ENCODE measurements at places on chromosomes 3 and 15. TPM values are rescaled to one million over a fixed set of nuclear protein-coding genes. Genes with fewer than 3 reads are reported as not detected.

The CPLX3 gene
- not detected for total RNA-seq

- no peak for DNase-seq
These were observed 418.8 kb upstream of the NR2F2 start for GRCh38 chr15:95911570-95912279.

The FOXL2 gene
- 1.5 TPM for total RNA-seq

DNA sequence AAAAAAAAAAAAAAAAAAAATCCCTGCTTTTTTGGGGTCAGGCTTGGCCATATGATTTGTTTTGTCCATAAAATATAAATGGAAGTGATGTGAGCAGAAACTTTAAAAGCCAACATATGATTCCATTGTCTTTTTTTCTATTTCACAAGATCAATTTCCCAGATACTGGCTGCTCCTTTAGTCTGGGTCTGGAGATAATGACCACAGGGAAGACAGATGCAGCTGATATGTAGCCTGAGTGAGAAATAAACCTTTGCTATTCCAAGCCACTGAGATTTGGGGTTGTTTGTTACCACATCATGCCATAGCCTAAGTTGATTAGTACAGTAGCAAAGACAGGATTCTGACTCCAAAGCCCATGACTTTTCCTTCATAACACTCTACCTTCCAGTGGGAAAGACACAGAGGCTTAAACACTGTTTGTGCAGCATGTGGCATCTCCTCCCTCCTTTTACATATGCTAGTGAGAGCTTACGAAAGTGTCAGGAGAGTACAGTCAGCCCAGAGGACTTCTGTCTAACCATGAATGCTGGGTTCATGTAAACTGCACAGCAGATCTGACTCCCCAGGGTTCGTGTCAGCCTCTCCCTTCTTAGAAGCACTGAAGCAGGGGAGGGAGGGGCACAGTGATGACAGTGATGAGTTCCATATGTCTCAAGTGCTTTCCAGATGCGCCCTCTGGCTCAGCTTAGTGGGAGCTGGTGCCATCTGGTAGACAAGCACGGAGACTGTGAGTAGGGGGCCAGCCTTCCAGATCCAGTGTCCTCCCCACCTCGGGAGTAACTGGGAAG is 36.7 kb upstream of the SLC7A14 start:
- no peak for DNase-seq

The MORC1 gene
- total RNA-seq, result not detected

GRCh38 chr3:71785532-71786216 is 726 bp upstream of the PROK2 start:
- DNase-seq, result no peak

The CLDN18 gene
- not detected for total RNA-seq

DNA sequence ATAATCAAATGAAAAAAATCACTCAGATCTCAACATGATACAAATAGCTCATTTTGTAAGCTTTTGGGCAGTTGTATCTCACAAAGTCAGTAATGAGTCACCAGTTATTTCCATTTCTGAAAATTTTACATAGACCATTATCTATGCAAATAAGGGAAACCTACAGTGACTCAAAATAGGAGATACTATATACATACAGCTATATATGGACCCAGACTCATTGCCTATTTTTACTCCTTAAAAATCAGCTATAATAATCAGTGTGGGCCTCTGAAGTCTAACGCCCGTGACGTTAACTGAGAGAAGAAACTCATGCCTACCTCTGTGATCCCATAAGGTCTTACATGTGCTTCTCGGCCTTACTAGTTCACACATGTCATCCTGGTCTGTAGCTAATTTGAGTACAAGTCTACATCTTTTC is 31.6 kb downstream of the LRIG1 start:
- DNase-seq, result no peak

The NDUFAF3 gene
- 91.3 TPM for total RNA-seq

The ERICH6 gene
- total RNA-seq, result not detected

The FBN1 gene
- 102 TPM for total RNA-seq

The CSPG4 gene
- 23.1 TPM for total RNA-seq

The ST8SIA2 gene
- not detected for total RNA-seq

GRCh38 chr3:63354160-63354559 is 76.1 kb downstream of the SYNPR start:
- DNase-seq, result no peak

The TMA7 gene
- 251 TPM for total RNA-seq

- DNase-seq, result no peak
These were observed 220 bp downstream of the TP63 start for GRCh38 chr3:189631409-189631808.

DNA sequence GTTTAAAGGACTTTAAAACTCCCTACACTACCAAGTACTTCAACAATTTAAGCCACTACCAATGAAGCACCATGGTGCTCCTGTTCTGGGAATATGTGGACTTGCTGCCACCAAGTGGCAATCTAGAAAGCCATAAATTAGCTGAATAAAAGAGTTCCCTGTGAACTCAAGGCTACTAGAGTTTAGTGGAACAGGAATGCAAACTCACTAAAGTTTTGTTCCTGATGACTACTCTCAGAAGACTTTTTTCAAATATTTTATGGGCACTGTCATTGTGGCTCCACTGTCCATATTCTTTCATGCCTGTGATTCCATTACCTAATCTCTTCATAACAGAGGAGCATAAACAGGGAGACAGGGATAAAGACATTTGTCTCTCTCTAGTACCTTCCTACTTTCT is 63.9 kb downstream of the TMCC1 start:
- no peak for DNase-seq

The PSTPIP1 gene
- total RNA-seq, result 13.3 TPM

DNA sequence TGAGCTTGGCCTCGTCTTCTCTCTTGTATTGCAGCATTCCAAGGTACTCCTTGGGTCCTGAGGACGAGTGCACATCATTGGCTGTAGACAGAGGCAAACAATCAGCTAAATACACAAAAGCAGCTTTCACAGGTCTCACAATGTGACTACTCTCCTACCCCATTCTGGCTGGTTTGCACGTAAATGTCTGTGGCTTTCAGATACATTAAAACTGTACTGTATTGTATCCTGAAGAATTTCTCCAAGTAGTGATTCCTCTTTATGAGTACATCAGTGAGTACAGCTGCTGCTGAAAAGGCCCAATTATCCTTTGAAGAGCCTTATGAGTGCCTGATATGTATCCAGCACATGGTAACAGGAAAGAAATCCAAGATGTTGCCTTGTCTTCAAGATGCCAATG is 22.0 kb upstream of the GNB5 start:
- no peak for DNase-seq

GRCh38 chr15:40397688-40398412 is 7.7 kb upstream of the IVD start:
- DNase-seq, result no peak

GRCh38 chr15:58487041-58487723 is 55.4 kb downstream of the LIPC start:
- DNase-seq, result no peak

DNA sequence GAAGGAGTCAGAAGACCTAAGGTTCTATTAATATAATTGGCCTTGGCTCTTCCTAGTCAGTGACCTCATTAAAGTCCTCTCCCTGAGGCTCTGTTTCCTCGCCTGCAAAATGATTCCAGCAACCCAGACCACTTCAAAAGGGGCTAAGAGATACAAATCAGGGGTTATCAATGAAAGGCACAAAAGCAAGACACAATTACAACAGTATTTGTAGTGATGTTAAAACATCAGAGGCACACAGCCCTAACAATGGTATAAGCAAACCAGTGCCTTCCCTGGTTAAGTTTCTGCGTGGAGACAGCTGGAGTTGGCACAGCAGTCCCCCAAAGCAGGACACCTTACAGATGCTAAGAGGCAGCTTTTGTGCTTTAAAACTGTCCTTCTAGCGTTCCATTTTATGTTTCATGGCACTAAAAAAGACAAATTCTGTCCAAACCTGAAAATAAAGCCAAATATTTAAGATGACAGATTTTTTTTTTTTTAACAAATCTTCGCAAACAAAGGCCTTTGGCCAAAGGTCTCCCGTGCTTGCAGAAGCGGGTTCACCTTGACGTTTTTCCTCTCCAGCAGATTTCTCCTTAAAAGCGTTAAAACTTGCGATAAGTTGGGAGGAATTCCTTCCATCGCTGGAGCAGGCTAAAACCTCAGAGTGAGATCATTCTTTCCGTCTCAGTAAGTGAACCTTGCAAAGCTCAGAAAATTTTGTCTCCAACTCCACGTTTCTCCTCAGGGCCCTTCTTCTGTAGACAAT is 999 bp downstream of the ZNF280D start:
- no peak for DNase-seq

The ANO10 gene
- total RNA-seq, result 29.0 TPM

- no peak for DNase-seq
These were observed 33.9 kb downstream of the RNU5B-1 start for GRCh38 chr15:65338366-65338765.

GRCh38 chr15:100806157-100806556 is 73.5 kb upstream of the ALDH1A3 start:
- no peak for DNase-seq

DNA sequence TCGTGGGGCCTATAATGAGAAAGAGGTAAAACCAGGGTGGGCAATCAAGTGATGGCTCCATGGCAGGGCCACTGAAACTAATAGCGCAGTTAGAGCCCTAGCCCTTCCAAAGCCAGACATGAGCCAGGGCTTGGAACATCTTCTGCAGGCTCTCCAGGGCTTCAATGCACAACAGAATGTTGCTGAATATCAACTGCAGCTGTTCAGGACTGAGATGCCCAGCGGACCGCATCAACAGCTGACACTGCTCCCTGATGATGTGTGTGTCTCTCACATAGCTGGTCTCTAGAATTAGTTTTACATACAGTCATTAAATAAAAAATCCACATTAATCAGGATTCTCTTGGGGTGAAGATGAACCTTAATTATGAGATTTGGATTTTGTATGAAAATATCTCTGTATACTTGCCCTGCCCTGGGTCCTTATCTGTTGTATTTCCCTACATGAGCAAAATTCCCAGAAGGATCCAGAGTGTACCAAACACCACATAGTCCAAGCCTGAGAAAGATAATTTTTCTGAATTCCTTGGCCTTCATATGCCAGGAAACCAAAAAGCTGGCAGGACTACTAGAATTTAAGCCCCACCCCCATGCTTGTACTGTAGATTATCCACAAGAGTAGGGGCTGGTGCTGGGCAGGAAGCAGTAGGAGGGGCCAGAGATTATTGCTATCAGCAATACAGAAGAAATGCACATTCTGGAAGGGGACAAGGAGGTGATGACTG is 7.7 kb upstream of the GOLGB1 start:
- no peak for DNase-seq

- DNase-seq, result no peak
These were observed 38.1 kb downstream of the ST3GAL6 start for GRCh38 chr3:98801043-98801747.

DNA sequence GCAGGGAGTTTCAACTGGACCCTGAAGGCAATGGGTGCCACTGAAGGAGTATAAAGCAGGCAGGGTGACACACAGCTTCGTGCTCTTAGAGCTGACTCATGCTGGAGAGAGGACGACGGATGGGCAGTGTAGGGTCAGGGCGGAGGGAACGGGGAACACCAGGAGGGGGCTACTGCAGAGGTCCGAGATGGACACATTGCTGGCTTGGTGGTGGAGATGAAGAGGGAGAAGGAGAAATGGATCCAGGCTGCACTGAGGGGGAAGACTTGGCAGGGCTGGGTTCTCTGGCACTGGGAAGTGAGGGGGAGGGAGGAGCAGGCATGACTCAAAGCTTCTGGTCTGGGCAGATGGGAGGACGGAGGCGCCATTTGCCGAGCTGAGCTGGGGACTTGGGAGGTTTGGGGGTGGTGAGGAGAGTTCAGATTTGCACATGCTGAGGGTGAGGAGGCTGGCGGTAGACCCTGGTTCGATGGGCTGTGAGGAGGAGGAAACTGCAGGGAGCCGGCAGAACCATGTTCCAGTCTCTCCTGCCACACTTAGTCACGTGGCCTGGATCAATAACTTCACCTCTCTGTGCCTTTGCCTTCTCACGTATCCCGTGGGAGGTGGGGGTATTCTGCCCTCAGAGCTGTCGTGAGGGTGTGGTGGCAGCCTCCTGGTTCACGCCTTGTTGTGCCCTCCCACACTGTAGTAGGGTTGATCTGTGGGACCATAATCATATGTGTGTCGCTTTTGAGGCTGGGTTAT is 4.6 kb upstream of the KCTD6 start:
- DNase-seq, result no peak

The ZNF80 gene
- 0.74 TPM for total RNA-seq

- DNase-seq, result peak; percentile 61
These were observed 77.1 kb upstream of the GSK3B start for GRCh38 chr3:120171134-120171873.

- DNase-seq, result no peak
These were observed 108.4 kb upstream of the DPH6 start for GRCh38 chr15:35654332-35654731.

DNA sequence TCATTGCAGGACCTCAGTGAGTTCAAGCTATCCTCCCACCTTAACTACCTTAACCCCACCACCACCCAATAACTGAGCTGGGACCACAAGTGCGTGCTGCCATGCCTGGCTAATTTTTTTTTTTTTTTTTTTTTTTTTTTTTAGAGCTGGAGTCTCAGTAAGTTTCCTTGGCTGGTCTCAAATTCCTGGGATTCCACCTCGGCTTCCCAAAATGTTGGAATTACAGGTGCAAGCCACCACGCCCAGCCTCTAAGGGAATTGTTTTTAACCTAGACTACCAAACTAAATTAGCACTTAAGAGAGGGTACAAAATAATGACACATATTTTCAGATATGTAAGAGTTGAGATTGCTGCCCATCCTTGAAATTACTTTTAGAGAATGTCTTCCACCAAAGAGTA is 4.3 kb upstream of the TNIK start:
- no peak for DNase-seq

DNA sequence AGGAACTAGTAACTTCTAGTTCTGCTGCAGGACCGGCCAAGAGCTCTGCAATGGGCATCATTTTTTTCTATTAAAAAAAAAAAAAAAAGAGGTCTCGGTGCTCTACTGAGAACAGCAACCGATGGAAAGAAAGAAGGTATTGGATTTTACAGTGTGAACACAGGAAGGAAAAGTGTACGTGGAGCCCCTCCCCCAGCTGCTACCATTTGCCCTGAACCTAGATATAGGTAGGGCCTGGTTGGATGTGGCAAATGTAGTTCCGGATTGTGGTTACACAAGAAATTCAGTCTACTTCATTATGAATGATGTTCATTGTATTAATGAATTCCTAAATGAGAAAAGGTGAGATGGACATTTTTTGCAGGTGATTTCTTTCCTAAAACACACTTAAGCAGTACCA is 17.9 kb upstream of the PPARG start:
- no peak for DNase-seq

DNA sequence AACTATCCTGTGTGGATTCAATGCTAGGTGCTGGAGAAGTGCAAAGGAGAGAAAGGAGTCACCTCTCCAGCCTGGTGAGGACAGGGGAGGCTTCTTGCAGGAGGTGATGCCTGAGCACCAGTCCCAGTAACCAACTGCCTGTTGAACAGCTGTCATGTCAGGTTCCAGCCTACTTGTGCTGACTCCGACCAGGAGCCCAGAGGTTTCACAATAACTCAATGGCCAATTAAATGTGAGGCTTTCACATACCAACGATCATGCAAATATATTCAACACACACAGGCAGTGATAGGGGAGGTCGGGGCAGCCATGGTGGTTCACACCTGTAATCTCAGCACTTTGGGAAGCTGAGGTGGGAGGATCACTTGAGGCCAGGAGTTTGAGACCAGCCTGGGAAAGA is 7.7 kb downstream of the SORD start:
- no peak for DNase-seq

- no peak for DNase-seq
These were observed 8.3 kb upstream of the UBE2E1 start for GRCh38 chr3:23797491-23797890.
